Left lobe of liver (tissue), 2 donors: ENCODE measurements at places on chromosomes 7 and 10.

DNA sequence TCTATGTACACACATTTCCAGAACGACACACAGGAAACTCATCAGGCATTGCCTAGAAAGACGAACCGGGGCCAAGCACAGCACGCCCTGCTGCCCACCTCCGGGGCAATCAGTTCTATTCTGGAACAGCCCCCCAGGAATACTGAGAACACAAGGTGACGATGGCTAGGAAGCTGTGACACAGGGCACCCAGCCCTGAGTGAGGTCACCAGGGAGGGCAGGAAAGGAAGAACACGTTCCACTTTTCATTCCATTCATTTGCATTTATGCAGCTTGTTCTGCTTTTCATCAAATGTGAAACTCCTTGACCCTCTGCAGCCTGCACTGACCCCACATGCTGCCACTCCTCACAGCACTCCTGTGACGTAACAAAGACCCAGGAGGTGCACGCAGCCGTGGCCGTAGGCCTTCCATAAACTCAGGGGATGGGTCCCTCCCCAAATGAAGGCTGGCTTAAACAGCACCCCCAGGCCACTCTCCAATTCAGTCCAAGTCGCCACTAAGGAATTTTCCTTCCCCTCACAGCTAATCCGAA, 28.9 kb downstream of the MAD1L1 start:
- no peak for DNase-seq

DNA sequence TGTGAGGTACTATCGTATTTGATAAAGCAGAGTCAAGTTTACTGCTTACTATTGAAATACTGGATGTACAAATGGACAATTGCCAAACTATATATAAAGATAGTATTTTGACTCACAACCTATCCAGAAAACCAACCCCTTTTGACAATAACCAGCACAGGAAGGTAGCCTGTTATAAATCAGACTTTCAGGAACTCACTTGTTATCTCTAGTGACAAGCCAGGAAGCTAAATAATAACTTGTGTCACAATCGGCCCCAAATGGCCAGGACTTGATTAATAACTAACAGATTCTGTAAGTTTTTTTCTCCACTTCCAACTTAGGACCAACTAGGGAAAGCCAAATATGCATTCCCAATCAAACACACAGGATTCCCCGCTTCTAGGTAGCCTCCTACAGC, 38.8 kb upstream of the SLC35G1 start:
- DNase-seq, result no peak

DNA sequence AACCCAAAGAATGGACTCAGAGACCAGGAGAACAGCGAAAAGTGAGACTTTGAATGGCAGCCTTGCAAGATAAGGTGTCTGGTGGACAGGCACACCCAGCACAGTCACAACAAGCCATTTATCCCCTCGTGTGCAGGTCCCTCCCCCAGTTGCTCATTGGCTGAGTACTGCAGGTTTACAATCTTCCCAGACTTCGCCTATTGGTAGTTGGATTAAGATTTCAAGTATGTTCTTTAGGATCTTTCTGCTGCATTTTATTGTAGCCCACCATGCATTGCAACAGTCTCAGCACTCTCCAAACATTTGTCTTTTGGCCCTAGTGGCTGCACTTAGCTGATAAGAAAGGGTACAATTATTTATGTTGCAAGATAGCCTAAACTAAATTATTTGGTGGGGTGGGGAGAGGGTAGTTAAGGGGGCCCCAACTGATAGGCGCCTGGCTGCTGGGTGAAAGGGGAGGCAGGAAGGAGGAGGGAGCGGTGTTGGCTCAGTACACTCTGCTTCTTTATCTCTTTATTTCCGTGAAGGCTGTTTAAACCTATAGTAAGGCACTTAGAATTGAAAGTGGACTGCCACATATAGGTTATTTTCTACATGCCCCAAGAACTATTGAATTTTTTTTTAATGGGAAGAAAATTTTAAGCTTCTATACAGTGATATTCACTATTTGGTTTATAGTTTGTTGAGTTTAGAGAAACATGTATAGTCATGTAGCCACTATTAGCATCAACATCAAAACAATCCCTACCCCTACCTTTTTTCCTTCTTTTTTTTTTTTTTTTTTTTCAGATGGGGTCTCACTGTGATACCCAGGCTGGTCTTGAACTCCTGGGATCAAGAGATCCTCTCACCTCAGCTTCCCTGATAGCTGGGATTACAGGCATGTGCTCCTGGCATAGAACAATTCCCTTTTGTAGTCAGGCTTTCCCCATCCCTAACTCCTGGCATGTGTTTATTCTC, 54.2 kb downstream of the GUSB start:
- DNase-seq, result no peak

GRCh38 chr10:47370015-47370767, 13.9 kb downstream of the ZNF488 start:
- DNase-seq, result peak; percentile 28

- no peak for DNase-seq
Observed at GRCh38 chr7:135273581-135273980, 39.9 kb downstream of the STRA8 start.

GRCh38 chr7:30226614-30227268, 57.7 kb upstream of the ZNRF2 start:
- peak; percentile 79 for DNase-seq

GRCh38 chr7:47625861-47626715, 44.2 kb upstream of the TNS3 start:
- DNase-seq, result no peak
